ENCODE measurements at places on chromosomes 7 and 10.

- DNase-seq: no peak
Observed at GRCh38 chr7:36690041-36690440, 34.3 kb downstream of the AOAH start.

DNA sequence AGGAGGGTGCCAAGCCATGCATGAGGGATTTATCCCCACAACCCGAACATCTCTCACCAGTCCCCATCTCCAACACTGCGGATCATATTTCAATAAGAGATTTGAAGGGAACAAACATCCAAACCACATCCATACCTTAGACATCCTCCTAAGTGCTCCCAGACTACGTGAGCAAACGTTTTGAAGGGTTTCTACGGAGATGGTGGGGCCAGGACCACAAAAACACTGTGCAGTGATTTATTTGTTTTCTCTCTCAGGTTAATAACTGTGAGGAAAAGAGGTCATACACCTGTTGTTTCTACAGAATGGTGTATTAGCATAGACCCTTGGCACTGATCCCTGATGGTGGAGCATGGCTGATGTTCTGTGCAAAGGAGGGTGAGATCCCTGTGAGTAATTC is 277.8 kb downstream of the FRMD4A start:
- no peak for DNase-seq

DNA sequence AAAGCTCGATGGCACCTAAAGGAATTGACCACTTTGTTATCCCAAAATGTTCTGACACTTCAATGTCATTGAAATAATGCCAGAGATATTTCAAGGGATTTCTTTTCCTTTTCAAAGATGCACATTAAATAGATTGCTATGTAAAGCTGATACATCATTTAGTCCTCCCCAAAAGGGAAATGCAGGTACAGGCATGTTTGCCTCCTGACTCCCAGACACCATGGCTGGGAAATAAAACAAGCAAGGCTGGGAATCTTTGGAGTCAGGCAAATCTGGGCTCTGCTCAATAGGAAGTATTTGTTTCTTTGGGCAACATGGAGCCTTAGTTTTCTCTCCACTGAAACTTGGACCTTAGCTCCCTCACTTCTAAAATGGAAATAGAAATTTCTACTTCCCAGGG is 230.8 kb upstream of the LRRTM3 start:
- no peak for DNase-seq

- DNase-seq: no peak
Observed at GRCh38 chr10:131025333-131025732, 286.2 kb downstream of the TCERG1L start.

DNA sequence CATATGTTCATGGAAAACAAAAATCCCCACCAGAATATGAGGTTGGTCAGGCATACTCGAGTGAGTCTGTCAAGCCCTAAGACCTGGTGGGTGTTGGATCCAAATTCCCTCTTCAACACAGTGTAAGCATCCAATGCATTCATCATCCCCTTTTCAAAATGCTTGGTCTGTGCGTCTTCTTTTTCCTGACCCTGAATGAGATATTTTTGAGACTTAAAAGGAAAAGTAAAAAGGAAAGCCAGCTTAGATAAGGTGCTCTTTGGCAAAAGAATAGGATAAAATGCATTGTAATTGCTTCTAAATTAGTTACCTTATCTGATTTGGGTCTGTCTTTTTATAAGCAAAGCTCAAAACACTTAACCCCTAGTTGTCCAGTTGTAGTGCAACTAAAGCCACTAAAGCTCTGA is 331.5 kb downstream of the PTEN start:
- DNase-seq: no peak

DNA sequence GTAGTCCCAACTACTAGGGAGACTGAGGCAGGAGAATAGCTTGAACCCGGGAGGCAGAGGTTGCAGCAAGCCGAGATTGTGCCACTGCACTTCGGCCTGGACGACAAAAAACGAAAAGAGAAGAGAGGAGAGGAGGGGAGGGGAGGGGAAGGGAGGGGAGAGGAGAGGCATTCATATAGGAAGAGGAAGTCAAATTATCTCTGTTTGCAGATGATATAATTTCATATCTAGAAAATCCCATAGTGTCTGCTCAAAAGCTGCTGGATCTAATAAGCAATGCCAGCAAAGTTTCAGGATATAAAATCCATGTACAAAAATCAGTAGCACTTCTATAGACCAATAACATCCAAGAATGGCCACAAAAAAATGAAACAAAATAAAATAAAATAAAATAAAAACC is 120.3 kb downstream of the LMBR1 start:
- DNase-seq: no peak

Measured in activated CD8-positive, alpha-beta memory T cell treated with anti-CD3 and anti-CD28 coated beads, Interleukin-2, amount 50 U/mL, for 4 hours (primary cell).